ENCODE measurements at places on chromosomes 6 and 20. TPM values are rescaled to one million over a fixed set of nuclear protein-coding genes. Genes with fewer than 3 reads are reported as not detected.

DNA sequence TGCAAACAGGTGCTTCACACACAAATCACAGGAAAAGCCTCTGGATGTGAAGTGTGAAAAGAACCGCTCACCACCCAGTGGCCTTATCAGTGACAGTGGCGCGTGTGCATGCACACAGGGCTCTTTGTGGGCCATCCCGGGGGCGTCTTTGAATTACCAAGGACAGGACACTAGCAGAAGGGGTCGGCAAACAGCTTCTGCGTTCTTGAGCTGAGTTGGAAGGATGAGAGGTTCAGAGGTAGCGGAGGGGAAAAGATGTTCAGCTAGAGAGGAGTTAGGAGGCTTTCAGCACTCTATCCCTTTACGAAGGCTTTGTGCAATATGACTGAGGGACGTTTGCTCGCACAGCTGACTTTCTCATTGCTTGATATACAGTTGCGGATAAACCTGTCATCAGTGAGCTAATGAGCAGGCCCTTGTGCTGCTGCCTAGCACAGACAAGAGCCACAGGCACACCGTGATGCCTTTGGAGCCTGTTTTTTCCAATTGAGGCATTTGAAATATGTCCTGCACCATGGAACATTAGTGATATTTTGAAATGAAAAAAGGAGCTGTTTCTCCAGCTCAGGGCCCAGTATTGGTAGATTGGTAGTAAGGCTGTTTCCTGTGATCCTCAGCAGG, 83.1 kb downstream of the IYD start:
- no peak for DNase-seq

- DNase-seq: peak; percentile 62
These were observed 50.2 kb downstream of the TMEM242 start for GRCh38 chr6:157272866-157273755.

The ZCCHC3 gene
- total RNA-seq: 17.2 TPM

- no peak for DNase-seq
These were observed 72.2 kb downstream of the SGK1 start for GRCh38 chr6:134245706-134246105.

- no peak for DNase-seq
These were observed 47.6 kb downstream of the MRAP2 start for GRCh38 chr6:84081222-84081621.

The DUSP15 gene
- 11.5 TPM for total RNA-seq

The BLCAP gene
- total RNA-seq: 65.1 TPM

The POLR1C gene
- 20.1 TPM for total RNA-seq

The SFT2D1 gene
- 30.0 TPM for total RNA-seq

GRCh38 chr6:86871681-86872080, 65.6 kb upstream of the HTR1E start:
- no peak for DNase-seq

- DNase-seq: no peak
These were observed 48.0 kb downstream of the TMEM170B start for GRCh38 chr6:11585426-11586016.

Measured in chondrocyte (in vitro differentiated cells).